ENCODE measurements at places on chromosomes 12 and 14.

DNA sequence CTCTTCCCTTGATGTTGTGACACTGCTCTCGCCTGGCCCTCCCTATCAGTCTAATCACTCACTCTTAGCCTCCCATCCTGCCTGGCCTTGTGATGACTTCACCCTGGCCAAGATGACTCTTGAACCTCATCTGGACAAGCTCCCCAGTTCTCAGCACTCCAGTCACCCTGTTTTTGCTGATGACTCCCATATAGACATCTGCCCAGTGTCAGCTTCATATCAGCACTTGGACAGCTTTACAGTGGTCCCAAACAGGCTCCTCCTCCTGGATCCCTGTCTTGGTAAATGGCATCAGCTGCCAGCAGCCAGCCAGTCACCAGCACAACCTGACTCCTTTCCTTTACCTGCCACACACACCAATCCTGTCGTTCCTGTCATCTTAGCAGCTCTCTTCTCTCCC, 104.2 kb downstream of the POLR3B start:
- no peak for DNase-seq

- DNase-seq: no peak
These were observed 154.7 kb downstream of the FBXL14 start for GRCh38 chr12:1439687-1440086.

DNA sequence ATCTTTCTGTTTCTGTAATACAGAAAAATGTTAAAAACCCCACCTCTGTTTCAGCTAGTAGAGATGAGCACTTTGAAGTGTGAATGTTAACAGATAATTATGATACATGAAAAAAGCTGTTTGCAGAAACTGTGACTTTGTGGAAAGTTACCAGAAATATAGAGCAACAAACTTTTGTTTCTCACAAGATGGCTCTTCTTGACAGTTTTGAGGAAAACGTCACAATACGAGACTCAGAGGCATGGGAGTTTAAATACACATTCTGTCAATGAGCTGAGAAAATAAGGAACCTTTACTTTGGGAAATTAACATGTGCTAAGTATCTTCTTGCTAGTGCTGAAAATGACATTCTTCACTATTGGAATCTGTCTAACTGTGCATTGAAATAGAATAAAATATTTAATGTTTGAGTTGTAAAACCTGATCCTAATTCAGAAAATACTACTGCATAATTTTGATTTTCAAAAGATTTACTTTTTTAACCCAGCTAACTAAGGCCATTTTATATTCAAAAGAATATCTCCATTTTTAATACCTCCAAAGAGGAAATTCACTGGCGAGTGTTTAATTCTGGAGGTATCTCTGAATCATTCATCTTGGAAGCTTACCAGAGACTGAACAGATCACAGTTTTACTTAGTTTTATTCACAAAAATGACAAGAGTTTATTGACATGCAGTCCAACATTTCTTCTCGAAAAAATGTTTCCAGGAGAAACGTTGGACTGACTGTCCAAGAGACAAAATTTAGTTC, 308.9 kb upstream of the LRFN5 start:
- no peak for DNase-seq

- DNase-seq: peak; percentile 10
These were observed 553 bp downstream of the TRIM9 start for GRCh38 chr14:51094282-51094821.

- peak; percentile 92 for DNase-seq
These were observed at the start of gene RAB3IP for GRCh38 chr12:69738351-69739286. Gene RAB3IP (plus strand): TSS chr12:69738860. CDS start chr12:69755409, 16,549 bp downstream.

GRCh38 chr14:94888121-94888520, 118.2 kb upstream of the GSC start:
- no peak for DNase-seq

- no peak for DNase-seq
These were observed 956.0 kb upstream of the NOVA1 start for GRCh38 chr14:27553790-27554189.

- DNase-seq: no peak
These were observed 3.0 kb upstream of the MYF6 start for GRCh38 chr12:80704420-80704819.

GRCh38 chr14:83463500-83464098, 1929.9 kb upstream of the SEL1L start:
- no peak for DNase-seq

DNA sequence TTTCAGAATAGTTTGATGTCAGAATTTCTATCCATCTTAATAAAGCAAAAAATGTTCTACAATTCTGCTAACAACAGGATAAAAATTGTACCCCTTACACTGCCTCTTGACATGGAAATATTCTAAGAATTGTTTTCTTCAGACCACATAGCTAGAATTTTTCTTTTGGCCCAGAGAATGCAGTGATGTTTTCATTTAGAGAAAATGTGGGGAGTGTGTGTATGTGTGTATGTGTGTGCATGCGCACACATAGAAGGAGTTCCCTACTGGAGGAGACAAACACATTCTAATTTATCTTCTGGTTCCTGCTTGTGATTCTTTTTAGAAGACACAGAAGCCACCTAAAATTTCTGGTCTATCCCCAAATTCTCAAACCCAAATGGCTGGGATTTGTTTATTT, 1145.7 kb downstream of the VRK1 start:
- DNase-seq: no peak

GRCh38 chr14:105388976-105389375, 9.4 kb upstream of the TEX22 start:
- DNase-seq: no peak

DNA sequence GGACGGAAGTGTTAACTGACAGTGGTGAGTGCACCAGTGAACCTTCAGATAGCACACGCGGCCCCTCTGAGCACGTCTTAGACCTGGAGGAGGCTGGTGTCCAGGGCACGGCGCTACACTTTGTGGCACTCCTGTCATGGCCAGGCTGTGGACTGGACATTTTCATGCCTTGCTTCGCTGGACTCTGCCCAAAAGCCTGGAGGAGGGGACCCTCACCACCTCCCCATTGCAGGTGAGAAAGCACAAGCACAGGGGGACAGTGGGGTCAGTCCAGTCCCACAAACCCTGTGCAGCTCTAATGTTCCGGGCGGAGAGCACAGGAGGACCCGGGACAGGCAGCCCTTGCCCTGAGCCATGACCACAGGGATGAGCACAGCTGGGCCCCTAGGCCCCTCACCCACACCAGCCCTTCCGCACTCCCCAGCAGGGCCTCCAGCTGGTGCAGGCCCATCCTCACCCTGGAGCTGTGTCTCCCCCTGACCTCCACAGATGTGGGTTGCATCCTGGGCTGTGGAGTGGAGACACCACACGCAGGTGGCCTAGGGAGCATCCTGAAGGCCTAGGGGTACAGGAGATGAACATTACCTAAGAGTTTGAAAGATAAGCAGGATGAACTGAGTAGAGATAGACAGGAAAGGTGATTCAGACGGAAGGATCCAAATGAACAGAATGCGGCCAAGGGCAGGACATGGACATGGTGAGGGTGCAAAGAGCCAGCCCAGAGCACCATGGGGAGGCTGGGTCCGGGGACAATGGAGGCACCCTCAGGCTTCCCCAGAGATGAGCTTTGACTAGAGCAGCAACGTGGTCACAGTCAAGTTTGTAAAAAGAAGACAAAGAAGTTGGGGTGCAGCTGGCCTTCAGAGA, 132.8 kb downstream of the BCL11B start:
- DNase-seq: no peak

DNA sequence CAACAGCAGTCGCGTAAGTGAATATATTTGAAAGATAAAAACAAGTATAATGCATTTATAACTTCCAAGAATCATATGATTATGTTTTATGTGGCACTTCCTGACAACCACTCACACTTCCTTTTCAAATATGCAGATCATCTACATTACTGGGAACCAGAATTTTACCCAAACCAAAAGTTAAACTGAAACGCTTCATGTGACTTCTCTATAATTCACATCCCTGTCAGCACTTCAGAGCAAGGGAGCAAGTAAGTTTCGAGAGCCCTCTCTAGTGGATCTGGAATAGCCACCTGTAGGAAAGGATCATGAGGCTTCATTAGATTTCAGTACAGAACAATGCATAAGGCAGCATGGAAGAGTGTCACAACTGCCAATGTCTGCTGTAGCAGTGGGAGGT, 13.7 kb upstream of the ALX1 start:
- no peak for DNase-seq

DNA sequence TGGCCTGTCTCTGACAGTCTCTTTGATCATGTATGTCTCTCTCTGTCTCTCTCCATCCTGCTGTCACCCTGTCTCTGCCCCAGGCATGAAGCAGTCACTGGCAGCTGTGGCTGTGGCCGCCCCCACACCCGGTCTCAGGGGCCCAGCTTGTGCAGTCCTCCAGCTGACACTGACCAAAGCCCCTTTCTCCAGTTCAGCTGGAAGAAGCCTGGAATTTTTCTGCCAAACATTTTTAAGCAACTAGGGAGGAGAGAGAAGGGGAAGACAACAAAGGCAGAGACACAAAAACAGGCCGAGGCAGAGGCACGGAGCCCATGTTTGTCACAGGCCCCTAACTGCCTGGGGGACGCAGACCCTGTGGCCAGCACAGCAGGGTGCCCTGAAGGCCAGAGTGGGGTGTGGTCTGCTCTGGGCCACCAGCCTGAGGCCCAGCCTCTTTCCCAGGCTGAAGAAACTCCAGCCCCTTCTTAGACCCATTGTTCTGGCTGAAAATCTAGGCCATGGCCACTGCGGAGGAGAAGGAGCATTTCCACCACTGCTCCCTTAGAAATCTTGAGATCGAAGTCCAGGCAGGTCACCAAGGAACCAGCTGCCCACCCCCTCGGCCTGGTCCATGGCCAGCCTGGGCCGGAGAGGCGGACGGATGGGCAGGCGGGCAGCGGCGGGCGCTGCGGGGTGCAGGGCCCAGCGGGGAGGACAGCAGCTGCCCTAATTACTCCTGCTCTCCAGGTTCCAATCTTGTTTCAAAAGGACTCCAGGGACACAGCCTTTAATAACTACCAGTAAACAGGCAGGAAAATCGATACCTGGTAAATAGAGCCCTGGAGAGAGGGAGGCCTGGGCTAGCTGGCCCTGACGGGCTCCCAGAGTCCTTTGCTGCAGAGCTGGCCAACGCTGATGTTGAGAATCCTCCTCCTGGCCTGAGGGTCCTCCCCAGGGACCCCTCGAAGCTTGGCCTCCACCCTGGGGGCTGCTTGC, 14.9 kb downstream of the DTX1 start:
- no peak for DNase-seq

DNA sequence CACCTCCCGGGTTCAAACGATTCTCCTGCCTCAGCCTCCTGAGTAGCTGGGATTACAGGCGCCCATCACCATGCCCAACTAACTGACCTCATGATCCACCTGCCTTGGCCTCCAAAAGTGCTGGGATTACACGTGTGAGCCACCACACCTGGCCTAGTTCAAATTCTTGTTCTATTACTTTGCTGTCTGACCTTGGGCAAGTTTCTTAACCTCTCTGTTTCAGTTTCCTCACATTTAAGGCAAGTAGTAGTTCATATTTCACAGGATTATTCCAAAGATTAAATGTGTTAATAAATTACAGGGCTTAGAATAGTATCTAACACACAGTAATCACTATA, 10.9 kb downstream of the RXYLT1 start:
- DNase-seq: no peak

- DNase-seq: no peak
These were observed 50.0 kb downstream of the PTPRO start for GRCh38 chr12:15372352-15372751.

- DNase-seq: no peak
These were observed 153.0 kb downstream of the PHETA1 start for GRCh38 chr12:111215881-111216280.

DNA sequence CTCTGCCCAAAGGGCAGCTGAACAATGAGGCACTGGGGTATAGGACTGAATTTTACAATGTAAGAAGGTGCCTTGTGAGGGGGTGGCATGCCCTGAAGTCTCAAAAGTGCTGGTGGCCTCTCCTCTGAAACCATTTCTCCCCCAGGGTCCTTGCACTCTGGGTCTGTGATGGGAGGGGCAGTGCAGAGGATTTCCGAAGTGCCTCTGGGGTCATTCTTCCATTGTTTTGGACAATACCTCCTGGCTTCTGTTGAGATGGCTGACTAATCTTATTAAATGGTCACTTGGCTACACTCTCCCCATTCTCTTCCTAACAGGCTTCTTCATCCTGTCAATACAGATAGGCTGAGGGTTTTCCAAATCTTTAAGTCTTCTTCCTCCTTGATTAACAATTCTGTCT, 59.3 kb downstream of the UNC79 start:
- DNase-seq: no peak

- peak; percentile 81 for DNase-seq
These were observed 41.3 kb upstream of the EIF5 start for GRCh38 chr14:103292426-103293374.

GRCh38 chr14:31952573-31952972, 124.5 kb upstream of the ARHGAP5 start:
- no peak for DNase-seq

- DNase-seq: peak; percentile 86
These were observed 12.9 kb upstream of the NEMF start for GRCh38 chr14:49865431-49865859.

- no peak for DNase-seq
These were observed 47.2 kb downstream of the NPAS3 start for GRCh38 chr14:32985866-32986265.

DNA sequence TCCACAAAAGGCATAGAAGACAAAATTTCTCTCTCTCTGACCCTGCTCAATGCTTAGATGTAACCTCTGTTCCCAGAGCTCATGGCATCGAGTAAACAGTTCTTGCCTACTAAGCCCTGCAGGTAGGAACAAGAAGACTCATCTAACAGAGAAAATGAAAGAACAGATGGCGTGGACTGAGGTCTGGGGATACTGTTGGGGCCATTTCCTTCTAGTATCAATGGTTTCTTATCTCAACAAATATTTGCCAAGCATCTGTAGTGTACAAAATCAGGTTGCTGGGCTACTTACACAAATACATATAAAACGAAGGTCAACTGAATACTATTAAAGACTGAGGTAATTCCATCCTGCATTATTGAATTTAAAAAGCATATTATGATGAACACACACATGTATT, 93.3 kb downstream of the RIMBP2 start:
- DNase-seq: no peak

GRCh38 chr12:121966959-121967358, 48.6 kb downstream of the CFAP251 start:
- DNase-seq: no peak

- DNase-seq: no peak
These were observed 50.5 kb upstream of the PWP1 start for GRCh38 chr12:107635139-107635538.

DNA sequence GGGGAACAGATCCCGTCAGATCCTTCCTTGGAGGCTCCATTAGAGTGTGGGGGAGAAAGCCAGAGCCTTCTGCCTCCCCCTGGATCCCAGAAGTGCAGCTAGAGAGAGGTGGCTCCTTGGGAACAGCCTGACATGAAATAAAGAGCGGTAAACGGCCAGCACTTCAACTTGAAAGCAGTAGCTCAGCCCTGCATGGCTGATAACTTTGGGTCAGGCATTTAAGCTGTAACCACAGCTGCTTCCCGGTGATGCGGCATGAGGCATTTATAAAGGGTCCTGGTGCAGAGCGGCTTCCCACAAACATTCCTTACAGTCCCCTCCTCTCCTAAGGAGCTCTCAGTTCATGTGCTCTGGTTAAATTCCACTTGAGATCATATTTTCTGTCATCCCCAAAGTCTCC, 960.3 kb downstream of the VRK1 start:
- DNase-seq: no peak

GRCh38 chr12:60308366-60308991, 712.6 kb downstream of the SLC16A7 start:
- DNase-seq: no peak

All from stimulated activated CD4-positive, alpha-beta T cell treated with anti-CD3 and anti-CD28 coated beads, Interleukin-4, amount 100 ng/mL, for 24 hours (primary cell).